Activated CD4-positive, alpha-beta memory T cell treated with anti-CD3 and anti-CD28 coated beads, Interleukin-2, amount 10 ng/mL, durations not matched to agents 7 days and 5 days (primary cell): ENCODE measurements at places on chromosomes 11 and 22.

GRCh38 chr22:49004484-49005399 lies 822.9 kb downstream of the BRD1 start:
- no peak overlapping the region for H3K4me3 ChIP-seq
- H3K36me3 ChIP-seq = no peaks in the 10 kb centered on the region
- H3K27me3 ChIP-seq = no peaks in the 10 kb centered on the region
- H3K27ac ChIP-seq = no peak overlapping the region
- H3K4me1 ChIP-seq = no peaks in the 10 kb centered on the region

DNA sequence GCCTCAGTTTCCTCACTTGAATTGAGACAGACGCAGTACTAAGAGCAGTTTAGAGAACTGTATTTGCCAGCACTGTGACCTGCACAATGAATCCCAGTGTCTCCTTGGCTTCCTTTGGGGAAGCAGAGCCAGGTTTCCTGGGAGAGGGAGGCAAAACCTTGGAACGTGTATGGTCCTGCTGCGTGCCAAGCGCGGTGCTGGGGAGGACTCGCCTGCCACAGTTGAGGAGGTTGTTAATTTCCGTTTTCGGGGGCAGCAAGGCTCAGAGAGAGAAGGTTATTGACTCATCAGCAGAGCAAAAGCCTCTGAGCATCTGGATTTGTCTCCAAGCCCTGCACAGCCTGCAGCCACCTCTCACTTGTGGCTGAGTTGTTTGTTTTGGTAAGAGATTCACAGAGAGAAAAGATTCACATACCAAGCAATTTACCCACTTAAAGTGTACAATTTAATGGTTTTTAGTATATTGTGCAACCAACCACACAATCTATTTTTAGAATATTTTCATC lies 10.8 kb downstream of the SYT12 start:
- DNase-seq = no peak
- H3K36me3 ChIP-seq = no peaks in the 10 kb centered on the region
- peaks cover 37% of the 10 kb centered on the region for H3K27me3 ChIP-seq
- H3K4me3 ChIP-seq = no peak overlapping the region

DNA sequence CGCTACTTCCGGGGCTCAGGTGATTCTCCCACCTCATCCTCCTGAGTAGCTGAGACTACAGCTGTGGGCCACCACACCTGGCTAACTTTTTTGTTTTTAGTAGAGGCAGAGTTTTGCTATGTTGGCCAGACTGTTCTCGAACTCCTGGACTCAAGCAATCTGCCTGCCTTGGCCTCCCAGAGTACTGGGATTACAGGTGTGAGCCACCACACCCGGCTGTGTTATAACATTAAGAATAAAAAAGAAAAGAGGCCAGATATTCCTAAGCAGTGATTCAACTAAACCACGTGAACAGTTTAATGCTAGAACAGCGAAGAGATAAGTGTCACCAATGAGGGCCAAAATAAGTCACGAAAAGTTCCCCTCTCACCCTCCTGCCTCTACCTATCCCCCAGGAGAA lies 3.7 kb downstream of the PRDM10 start:
- H3K36me3 ChIP-seq = peaks cover 9% of the 10 kb centered on the region
- no peak overlapping the region for H3K4me3 ChIP-seq
- H3K27me3 ChIP-seq = no peaks in the 10 kb centered on the region
- H3K4me1 ChIP-seq = peaks cover 29% of the 10 kb centered on the region
- no peak overlapping the region for H3K27ac ChIP-seq

- H3K27ac ChIP-seq = no peak overlapping the region
- no peak for DNase-seq
- no peaks in the 10 kb centered on the region for H3K36me3 ChIP-seq
- H3K4me1 ChIP-seq = no peaks in the 10 kb centered on the region
- H3K4me3 ChIP-seq = no peak overlapping the region
Observed at GRCh38 chr11:109405671-109406070, 16.3 kb upstream of the C11orf87 start.

GRCh38 chr11:99987821-99988470 lies 699.1 kb upstream of the ARHGAP42 start:
- H3K27me3 ChIP-seq = no peaks in the 10 kb centered on the region
- no peaks in the 10 kb centered on the region for H3K4me1 ChIP-seq
- H3K27ac ChIP-seq = no peak overlapping the region

GRCh38 chr22:37912171-37912570 lies 6.1 kb downstream of the MICALL1 start:
- H3K4me1 ChIP-seq = peaks cover 14% of the 10 kb centered on the region
- no peak for DNase-seq
- H3K4me3 ChIP-seq = no peak overlapping the region

GRCh38 chr11:21343204-21343603 lies 673.8 kb downstream of the NELL1 start:
- no peaks in the 10 kb centered on the region for H3K4me1 ChIP-seq
- DNase-seq = no peak
- H3K36me3 ChIP-seq = no peaks in the 10 kb centered on the region

DNA sequence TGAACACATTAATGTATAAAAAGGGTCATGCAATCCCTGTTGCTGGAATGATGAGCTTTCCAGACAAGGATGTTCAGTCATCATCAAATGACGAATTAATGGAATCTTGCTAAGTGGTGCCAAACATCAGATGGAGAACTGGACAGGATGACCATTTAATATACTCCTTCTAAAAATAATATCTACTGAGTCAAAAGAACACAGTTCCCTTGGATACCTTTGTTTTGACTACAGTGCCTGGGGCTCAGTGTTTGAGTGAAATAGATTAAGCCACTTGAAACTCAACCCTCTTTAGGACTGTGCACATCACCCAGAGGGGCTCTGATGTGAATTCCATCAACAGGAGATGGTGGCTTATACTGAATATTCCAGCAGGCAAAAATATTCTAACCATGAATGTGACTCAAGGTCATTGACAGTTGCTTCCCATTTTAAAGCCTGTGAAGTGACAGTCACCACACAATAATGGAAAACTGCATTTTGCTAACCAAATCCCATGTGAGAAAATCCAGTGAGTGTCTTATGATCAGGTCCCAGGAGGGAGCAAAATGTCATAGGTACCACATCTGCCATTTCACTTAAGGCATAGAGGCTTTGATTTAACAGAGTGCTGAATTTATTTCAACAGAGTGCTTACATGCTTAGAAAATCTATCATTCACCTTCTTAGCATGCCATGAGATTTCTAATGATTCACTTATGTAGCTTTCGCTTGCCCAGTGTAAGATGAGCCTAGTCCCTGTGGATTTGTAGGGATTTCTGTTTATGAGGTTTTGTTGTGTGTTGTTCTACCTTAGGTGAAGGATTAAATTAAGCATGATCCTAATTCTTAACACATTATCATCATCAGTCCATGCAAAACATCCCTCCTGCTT lies 41.3 kb upstream of the SLN start:
- H3K27me3 ChIP-seq = peaks cover 23% of the 10 kb centered on the region
- H3K36me3 ChIP-seq = no peaks in the 10 kb centered on the region
- no peak overlapping the region for H3K4me3 ChIP-seq
- no peak for DNase-seq
- no peak overlapping the region for H3K27ac ChIP-seq

DNA sequence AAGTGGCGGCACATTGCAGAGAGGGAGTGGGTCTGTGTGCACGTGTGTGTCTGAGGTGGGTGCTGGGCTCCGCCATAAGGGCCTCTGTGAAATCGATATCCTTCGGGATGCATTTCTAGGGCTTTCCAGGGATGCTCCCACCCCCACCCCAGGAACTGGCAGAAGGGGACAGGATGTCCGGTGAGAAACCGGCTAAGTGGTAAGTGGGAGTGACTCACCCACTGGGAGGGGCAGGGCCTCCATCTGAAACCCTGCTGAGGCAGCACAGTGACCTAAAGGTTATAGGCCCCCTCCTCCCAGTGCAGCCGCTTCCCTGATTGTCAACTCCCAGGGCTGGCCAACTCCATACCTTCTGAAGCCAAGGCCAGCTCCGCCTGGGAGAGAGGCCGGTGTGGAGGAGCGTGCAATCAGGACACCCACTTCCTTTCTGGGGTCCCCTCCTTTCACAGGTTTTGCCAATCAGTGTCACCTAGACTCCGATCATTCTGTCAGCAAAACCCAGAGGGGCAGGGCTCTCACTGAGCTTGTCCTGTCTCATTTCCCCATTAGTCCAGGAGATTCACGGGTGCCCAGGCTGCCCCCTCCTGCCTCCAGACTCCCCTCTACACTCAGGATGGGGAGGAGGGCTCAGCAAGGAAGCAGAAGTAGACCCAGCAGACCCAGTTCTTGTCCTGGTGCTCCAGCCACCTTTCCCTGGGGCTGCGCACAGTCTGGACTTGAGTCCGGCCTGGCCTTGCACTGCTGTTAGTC lies 44.5 kb downstream of the NECTIN1 start:
- DNase-seq = peak; percentile 49
- H3K27me3 ChIP-seq = peaks cover 15% of the 10 kb centered on the region
- H3K4me1 ChIP-seq = peaks cover 32% of the 10 kb centered on the region
- no peak overlapping the region for H3K4me3 ChIP-seq
- peak overlapping the region; percentile 42 for H3K27ac ChIP-seq

DNA sequence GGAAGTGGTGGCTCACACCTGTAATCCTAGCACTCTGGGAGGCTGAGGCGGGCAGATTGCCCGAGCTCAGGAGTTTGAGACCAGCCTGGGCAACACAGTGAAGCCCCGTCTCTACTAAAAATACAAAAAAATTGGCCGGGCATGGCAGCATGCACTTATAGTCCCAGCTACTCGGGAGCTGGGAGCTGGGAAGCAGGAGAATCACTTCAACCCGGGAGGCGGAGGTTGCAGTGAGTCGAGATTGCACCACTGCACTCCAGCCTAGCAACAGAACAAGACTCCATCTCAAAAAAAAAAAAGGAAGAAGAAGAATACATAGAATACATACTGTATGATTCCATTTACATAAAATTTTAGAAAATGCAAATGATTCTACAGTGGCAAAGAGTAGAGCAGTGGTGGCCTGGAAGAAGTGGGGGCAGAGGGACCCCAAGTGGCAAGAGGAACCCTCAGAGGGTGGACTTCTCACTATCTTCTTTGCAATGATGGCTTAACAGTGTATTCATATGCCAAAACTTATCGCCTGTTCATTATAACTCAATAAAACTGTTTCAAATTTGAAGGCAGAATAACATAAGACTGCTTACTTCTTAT lies 22.0 kb downstream of the PACSIN2 start:
- H3K27ac ChIP-seq = no peak overlapping the region
- H3K4me3 ChIP-seq = no peak overlapping the region
- H3K27me3 ChIP-seq = no peaks in the 10 kb centered on the region
- no peak for DNase-seq

DNA sequence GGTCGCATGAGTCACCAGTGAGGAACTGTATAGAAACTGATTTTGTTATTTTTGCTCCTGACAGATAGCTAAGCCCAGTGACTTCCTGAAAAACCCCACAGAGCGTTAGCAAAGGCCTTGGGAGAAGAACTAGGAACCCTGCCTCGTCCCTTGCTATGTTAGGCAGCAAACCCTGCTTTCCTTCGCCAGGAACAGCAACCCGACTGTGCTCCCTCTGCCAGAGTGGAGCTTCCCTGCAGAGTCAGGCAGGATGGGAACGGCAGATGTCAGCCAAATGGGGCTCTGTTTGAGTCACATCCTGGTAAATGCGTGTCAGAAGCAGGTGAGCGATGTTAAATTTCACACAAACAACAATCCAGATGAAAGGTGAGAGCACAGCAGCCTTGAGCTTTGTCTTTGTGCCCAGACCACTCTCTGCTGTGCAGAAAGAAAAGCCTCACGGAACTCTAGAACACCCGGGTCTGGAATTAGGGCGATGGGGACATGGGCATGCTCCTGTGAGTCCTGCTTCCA lies 186.6 kb downstream of the ADAMTS15 start:
- peaks cover 63% of the 10 kb centered on the region for H3K4me1 ChIP-seq
- no peaks in the 10 kb centered on the region for H3K36me3 ChIP-seq
- DNase-seq = peak; percentile 54
- peak overlapping the region; percentile 70 for H3K27ac ChIP-seq

GRCh38 chr11:35145271-35145670 lies 6.3 kb downstream of the CD44 start:
- H3K4me1 ChIP-seq = peaks cover 82% of the 10 kb centered on the region
- peaks cover 92% of the 10 kb centered on the region for H3K36me3 ChIP-seq
- peak; percentile 55 for DNase-seq
- H3K27ac ChIP-seq = peak overlapping the region; percentile 87

GRCh38 chr11:131242476-131243000 lies 127.9 kb upstream of the NTM start:
- H3K4me3 ChIP-seq = no peak overlapping the region
- no peaks in the 10 kb centered on the region for H3K4me1 ChIP-seq

- H3K4me3 ChIP-seq = no peak overlapping the region
- DNase-seq = no peak
- H3K27me3 ChIP-seq = no peaks in the 10 kb centered on the region
- H3K27ac ChIP-seq = no peak overlapping the region
- peaks cover 20% of the 10 kb centered on the region for H3K4me1 ChIP-seq
Observed at GRCh38 chr11:96162816-96163499, 180.0 kb downstream of the MAML2 start.

- H3K4me3 ChIP-seq = no peak overlapping the region
- DNase-seq = peak; percentile 5
Observed at GRCh38 chr11:12285811-12286222, 91.6 kb upstream of the PARVA start.

DNA sequence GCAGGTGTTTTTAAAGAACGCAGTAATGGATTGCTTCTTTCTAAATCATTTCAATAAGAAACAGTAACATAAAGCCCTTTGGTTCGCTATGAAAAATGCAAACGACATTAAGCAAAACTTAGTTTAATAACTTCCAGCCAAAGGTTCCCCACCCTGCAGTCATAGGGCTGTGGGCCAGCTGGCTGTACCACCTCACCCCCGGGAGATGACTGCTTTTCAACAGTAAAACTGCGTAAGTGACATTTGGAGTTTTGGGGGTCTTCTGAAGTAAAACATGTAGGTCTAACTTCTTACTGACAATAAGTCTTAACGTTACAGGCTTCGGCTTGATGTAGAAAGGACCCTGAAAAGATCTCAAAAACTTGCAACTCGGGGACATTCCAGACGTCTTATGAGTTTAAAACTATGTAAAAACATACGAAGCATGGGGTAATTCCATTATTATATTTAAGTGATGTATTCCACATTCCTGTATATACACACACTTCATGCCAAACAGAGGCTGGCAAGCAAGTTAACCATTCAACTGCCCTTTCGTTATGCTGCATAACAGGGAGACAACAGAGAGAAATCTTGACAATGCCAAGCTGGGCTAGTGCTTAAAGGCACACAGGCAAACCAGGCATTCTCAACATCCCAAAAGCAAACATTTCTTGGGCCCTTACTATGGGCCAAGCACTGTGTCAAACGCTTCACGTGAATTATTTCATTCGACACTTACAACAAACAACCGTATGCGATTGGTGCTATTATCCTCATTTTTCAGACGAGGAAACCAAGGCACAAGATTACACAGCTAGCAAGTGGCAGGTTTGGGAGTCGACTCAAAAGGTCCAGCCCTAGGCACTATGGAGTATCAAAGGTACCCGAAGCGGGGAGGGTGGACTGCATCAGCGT lies 1.2 kb downstream of the MRTFA start:
- H3K4me1 ChIP-seq = peaks cover 32% of the 10 kb centered on the region
- DNase-seq = no peak
- H3K4me3 ChIP-seq = peak overlapping the region; percentile 91
- H3K36me3 ChIP-seq = peaks cover 6% of the 10 kb centered on the region

- no peaks in the 10 kb centered on the region for H3K4me1 ChIP-seq
- H3K27me3 ChIP-seq = peaks cover 4% of the 10 kb centered on the region
- no peaks in the 10 kb centered on the region for H3K36me3 ChIP-seq
- no peak for DNase-seq
- H3K4me3 ChIP-seq = no peak overlapping the region
Observed at GRCh38 chr11:110479108-110480101, 49.7 kb downstream of the FDX1 start.

GRCh38 chr11:64765851-64766665 lies 6.3 kb upstream of the PYGM start:
- peaks cover 89% of the 10 kb centered on the region for H3K4me1 ChIP-seq
- peak overlapping the region; percentile 99 for H3K27ac ChIP-seq
- no peaks in the 10 kb centered on the region for H3K27me3 ChIP-seq
- H3K4me3 ChIP-seq = no peak overlapping the region
- no peak for DNase-seq
